ENCODE measurements at places on chromosomes 5 and 9. TPM values are rescaled to one million over a fixed set of nuclear protein-coding genes. Genes with fewer than 3 reads are reported as not detected.

MROH2B gene
- total RNA-seq = not detected

CTXN3 gene
- total RNA-seq = not detected

CDKN2A gene
- 3.7 TPM for total RNA-seq

DAB2 gene
- not detected for total RNA-seq

GRCh38 chr5:35483191-35483590 lies 134.5 kb upstream of the SPEF2 start:
- DNase-seq = no peak

DNA sequence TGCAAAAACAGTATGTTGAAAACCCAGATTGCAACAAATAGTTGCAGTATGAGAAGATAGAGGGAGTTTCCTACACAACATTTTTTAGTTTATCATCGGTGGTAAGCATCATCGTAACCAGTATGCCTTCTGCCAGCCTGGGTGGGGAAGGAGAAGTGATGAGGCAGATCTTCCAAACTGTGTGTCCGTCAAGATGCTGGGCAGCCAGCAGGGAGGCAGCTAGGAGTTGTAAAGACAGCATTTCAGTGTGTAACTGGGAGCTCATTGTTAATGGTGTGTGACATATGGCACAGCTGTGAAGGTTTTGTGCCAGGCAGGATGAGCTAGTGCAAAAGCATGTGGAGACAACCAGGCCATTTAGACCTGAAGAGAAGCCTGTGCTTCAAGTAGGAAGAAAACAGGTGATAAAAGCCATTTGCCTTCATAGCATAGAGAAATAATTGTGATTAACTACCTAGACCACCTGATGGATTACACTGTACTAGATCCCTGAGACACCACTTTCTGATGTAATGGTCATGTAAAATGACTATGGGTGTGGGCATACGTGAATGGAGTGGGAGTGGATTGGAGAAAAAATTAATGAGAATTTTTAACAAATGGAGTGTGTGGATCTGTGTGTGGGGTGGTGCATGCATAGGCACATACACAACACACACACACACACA lies 347.0 kb upstream of the ADAMTSL1 start:
- DNase-seq = no peak

DNA sequence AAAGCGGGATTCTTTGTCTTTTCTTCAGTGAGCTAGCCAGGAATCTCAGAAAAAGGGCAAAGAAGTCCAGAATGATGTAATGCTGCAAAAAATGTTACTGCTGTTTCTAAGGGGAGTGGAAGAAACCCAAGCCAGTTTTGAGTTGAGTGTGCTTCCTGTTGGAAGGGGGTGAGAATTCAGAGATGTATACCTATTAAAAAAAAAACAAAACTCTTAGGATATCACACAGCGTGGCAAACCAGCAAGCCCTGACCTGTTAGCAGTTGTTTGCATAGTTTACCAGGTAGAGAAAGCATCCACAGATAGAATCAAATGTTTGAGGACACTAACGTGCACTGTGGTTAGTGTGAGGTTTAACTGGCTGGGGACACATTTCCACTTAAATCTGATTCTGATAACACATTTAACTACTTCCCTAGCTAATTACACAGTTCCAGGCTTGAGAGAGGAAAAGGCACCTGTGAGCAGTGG lies 11.4 kb downstream of the BASP1 start:
- DNase-seq = no peak

- no peak for DNase-seq
These were observed 35.3 kb downstream of the CPEB4 start for GRCh38 chr5:173923218-173924095.

GRCh38 chr5:67660149-67660548 lies 463.6 kb upstream of the CD180 start:
- no peak for DNase-seq

- DNase-seq = no peak
These were observed 167.6 kb downstream of the NFIB start for GRCh38 chr9:14146201-14146874.

DNA sequence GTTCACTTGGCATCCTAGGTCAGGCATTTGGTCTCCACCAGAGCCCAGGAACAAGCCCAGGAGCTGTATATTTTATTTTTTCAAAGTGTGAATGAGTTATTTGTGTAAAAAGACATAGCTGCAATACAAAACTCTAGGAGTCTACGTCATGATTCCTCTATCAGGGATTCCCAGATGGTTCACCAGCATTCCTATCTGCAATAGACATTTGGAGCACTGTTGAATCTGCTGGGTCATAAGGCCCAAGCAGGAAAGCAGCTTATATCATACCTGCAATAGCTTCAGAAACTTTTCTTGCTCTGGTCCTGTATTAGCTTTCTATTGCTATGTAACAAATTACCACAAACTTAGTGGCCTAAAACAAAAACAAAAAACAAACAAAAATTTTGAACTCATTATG lies 16.7 kb upstream of the DELE1 start:
- DNase-seq = no peak

DNA sequence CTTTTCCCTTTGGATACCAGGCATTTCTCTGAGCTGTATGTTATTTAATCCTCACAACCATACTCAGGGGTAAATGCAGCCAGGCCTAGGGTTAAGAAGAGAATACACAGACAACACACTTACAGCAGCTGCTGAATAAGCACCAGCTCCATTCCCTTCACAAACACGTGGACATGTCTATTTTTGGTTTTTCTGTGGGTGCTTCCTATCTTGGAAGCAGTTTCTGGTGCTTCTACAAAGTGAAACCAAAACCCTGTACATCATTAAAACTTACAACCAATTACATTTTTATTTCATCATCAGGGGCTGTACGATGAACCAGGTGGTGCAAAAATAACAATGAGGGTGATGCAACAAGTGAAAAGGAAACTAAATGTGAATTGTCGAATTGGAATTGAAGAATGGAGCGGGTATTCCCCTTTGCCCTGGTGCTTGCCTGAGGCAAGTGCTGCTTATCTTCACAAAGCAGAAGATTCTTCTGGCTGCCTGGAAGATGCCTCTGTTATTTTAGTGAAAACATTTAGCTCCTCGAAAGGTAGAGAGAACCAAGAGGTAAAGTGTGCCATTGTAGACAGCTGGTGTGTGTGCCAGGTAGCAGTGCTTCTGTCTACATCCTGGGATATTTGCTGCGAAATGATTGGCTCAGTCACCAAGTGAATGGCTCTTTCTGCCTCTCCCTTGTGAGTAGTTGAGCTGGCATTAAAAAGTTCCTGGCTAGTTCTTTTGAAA lies 18.6 kb upstream of the IFNB1 start:
- DNase-seq = peak; percentile 85

GRCh38 chr9:90268613-90269012 lies 374.0 kb downstream of the DIRAS2 start:
- no peak for DNase-seq

DNA sequence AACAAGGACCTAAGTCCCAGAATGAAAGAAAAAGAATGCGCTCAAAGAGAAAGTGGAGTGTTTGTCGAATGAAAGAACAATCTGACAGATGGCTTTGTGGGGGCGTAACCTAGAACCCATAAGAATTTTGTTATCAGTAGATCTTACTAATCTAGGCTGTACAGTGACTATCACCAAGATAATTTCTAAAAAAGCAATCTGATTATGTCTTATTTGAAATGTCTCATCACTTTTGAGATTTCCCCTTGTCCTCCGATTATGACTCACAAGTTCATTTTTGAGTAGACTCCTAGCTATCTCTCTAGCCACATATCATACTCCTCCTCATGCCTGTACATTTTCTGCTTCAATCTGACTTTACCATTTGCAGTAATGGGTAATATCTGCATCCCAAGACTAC lies 135.6 kb upstream of the SMARCA2 start:
- DNase-seq = no peak

GRCh38 chr5:168238463-168238862 lies 53.0 kb upstream of the WWC1 start:
- DNase-seq = no peak

DNA sequence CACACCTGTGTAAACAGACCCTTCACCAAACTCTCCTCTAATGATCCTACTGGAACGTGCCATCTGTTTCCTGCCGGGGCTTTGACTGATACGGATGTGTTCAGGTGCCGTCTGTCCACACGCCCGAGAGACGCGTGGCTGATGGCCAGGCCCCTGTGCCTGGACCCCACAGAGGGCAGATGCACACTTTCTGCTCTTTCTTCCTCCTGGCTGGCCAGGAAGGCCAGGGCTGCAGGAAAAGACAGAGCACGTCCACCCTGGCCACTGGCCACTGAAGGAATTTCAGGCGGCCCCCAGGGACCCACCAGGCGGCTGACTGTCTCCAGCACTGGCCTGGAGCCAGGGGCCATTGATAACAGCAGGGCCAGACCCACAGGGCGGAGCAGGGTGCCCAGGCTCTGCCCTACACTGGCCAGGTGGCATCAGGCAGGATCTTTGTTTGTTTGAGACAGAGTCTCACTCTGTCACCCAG lies 3.6 kb upstream of the ENG start:
- DNase-seq = no peak

- DNase-seq = no peak
These were observed 48.6 kb upstream of the SH3PXD2B start for GRCh38 chr5:172502969-172503368.

- no peak for DNase-seq
These were observed 555.3 kb upstream of the PTGER4 start for GRCh38 chr5:40124367-40124766.

Measured in activated CD4-positive, alpha-beta T cell treated with anti-CD3 and anti-CD28 coated beads, Interleukin-2, amount 10 ng/mL, durations not matched to agents 24 days and 14 days (primary cell).